ENCODE measurements at places on chromosomes 4 and X.

GRCh38 chr4:139550724-139551429 lies 5.1 kb downstream of the SETD7 start:
- DNase-seq, result no peak

- no peak for DNase-seq
Observed at GRCh38 chrX:13196782-13197181, 123.1 kb downstream of the ATXN3L start.

GRCh38 chr4:184448821-184449220 lies 25.5 kb downstream of the IRF2 start:
- no peak for DNase-seq

DNA sequence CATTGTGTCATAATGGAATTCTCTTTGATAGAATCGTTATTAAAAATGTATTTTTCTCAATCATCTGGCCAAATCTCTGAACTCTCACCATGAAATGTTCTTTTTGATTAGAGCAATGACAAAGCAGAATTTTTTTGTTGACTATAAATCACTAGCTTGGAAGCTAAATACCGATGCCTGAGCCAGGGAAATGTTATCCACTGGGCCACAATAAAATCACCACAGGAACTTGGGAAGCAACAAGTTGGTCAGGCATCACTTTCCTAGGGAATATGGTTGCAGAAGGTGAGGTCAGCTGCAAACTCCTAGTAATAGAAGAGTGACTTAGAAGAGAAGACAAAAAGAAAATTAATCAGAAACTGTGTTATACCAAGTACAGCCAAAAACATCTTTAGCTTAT lies 60.6 kb upstream of the CFAP47 start:
- DNase-seq, result no peak

GRCh38 chr4:22179124-22179874 lies 230.7 kb upstream of the KCNIP4 start:
- peak; percentile 57 for DNase-seq

DNA sequence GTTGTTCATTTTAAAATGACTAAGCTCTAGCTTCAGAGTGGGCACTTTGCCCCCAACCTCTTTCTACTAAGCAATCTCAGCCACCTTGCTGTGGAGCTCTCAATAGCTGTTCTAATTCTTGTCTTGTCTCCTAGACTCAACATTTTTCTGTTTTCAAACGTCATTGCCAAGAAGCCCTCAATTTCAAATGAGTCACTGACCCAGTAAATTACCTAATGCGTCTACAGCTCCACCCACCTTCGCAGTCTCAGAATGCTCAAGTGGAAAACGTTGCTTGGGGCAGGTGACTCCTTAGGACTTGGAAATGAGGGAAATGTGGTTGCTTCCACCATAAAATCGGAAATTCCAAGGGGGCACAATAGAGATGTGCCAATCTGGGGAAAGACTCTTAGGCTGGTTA lies 59.0 kb downstream of the ING2 start:
- peak; percentile 25 for DNase-seq

GRCh38 chrX:154731881-154732280 lies 19.0 kb downstream of the GAB3 start:
- DNase-seq, result no peak

- DNase-seq, result no peak
Observed at GRCh38 chrX:107667426-107667825, 39.1 kb downstream of the PRPS1 start.

DNA sequence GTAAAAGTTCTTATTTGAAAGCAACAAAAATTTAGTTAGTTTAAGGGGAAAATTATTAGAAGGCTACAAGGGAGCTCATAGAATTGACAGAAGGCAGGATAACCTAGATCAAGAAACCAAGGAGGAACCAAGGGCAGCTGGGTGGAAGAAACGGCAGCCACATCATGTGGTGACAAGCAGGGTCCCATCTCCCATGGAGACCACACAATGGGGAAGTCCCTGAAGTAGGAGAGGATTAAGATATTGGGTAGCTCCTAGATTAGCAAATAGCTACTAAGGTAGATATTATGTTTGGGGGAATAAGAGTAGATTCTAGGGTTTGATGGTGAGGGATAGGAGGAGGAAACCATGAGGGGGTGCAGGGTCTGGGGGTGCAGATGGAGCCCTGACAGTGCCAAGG lies 48.0 kb upstream of the TMEM154 start:
- no peak for DNase-seq

DNA sequence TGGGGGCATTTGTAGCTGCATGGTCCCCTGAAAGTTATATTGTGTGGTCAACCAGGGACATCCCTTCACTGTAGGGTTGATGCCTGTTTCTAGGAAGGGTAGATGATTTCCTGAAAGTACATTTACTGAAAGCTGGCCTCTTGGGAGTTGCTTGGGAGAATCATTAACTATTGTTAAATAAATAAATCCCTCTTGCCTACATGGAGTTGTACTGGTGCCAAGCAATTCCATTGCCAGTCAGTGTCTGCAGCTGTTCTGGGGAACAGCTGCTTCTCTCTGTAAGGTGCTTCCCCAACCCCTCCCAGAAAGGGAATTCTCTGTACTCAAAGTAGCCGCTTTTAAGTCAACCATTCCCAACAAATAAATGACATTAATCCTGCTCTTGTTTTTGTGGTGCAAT lies 51.1 kb downstream of the C4orf51 start:
- no peak for DNase-seq

DNA sequence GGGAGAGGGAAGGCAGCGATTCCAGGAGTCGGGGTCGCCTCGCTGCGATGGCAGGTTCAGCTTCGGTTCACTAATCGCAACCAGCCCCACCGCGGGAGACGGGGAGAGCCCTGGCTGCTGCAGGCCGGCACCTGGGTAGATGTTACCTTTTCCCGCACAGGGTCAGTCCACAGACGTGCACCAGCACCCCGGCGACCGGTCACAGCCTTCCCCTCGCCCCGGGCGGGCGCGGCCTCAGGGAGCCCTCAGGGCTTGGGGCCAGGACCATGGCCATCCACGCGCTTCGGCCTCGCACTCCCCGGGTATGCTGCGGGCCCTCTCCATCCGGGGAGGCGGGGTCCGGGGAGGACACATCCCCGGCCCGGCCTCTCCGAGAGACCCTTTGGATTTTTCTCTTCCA lies 26.1 kb upstream of the EXOC1L start:
- DNase-seq, result no peak

GRCh38 chrX:72573158-72573511 lies 492 bp upstream of the HDAC8 start:
- DNase-seq, result no peak

DNA sequence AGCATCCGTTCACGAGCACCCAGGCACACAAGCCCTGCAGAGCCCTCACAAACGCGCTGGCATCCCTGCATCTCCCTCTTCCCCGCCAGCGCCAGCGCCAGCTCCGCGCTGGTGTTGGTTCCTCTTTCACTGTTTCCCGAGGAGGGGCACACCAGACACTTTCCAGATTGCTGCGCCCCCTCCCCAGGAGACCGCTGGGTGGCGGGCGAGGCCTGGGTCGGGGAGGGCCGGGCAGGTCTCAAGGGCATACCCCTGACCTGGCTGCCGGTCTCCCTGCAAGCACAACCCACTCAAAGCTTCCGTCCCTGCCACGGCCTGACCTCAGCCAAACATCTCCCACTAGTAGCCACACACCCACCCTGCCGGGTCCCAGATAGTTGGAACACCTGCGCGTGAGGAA lies 2.2 kb upstream of the NKX1-1 start:
- no peak for DNase-seq

DNA sequence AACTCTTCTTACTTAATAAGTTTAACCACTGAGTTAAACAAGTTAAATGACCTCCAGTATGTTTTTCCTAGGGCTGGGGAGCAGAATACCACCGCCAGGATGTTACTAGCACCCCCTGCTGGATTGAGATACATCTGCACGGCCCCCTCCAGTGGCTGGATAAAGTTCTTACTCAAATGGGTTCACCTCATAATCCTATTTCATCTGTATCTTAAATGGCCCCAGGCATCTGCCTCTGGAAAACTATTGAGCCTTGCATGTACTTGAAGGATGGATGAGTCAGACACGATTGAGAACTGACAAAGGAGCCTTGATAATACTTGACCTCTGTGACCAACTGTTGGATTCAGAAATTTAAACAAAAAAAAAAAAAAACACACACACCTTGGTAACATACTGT lies 61.5 kb upstream of the MMAA start:
- peak; percentile 37 for DNase-seq

GRCh38 chrX:153628665-153629064 lies 18.3 kb upstream of the DUSP9 start:
- no peak for DNase-seq

DNA sequence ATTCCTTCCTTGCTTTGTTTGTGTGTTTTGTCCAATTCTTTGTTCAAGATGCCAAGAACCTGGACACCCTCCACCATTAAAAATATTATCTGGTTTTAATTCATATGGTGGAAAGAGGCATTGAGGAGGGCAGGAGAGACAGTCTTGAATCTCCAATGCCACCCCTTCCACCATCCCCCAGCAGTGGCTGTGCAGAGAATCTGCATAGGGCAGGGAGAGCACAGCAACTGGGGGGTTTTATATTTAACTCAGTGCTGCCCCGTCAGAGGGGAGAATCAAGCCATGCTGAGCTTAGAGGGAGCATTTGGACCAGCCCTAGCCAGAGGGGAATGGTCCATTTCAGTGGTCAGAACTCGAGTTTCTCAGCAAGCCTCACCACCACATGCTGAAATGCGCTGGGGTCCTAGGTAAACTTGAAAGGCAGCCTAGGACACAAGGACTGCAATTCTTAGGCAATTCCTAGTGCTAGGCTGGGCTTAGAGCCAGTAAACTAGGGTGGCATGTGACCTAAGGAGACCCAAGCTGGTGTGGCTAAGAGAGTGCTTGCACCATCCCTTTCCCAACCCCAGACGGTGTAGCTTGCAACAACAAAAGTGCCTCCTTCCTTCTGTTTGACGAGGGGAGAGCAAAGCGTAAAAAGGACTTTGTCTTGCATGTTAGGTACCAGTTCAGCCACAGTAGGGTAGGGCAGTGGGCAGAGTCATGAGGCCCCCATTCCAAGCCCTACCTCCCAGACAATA lies 34.2 kb downstream of the CCDC158 start:
- DNase-seq, result no peak

DNA sequence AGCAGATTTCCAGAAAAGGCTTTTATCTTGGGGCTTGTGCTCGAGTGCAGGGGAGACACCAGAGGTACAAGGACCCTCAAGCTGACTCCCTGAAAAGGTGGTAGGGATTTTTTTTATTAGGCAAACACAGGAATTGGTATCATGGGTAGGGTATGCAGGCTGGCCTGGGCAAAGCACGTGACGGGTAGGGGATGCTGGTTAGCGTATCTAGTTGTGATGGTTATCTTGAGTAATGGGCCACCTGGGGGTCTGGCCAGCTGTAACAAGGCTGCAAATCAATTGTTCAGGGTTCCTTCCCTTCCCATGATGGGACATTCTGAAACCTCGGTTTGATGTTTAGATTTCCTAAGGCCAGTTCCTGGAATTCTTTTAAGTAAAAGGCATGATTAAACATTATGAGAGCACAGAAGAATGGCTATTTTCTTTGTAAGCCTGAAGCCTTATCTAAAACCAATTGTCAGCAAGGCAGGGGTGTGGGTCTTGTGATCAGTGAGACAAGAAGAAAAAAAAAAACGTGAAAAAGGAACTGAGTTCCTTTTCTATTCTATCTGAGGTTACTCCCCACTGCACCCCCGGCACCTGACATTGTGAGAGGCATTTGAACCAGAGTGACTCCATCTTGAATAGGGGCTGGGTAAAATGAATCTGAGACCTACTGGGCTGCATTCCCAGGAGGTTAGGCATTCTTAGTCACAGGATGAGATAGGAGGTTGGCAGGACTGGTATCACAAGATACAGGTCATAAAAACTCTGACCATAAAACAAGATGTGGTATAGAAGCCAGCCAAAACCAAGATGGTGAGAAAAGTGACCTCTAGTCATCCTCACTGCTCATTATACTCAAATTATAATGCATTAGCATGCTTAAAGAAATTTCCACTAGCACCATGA lies 64.2 kb upstream of the S100G start:
- DNase-seq, result no peak

DNA sequence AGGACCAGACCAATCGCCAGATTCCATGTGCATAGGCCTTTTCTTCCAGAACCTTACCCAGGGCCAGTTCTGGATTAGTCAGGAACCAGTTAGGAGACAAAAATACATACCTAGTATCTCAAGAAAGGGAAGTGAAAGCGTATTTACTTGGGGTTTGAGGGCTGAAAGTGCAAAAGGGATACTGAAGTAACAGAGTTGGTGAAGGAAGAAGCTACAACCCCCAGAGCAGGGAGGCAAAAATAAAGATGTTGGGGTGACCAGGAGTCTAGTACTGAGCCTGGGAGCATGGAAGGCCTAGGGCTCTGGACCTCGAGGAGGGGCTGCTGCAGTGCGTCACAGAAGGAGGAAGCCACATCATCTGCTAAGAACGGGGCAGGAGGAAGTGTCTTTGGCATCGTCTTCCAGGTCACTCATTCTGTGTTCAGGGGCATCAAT lies 38.3 kb downstream of the TKTL1 start:
- DNase-seq, result no peak
